ENCODE measurements at places on chromosomes 5 and 9.
A peak's percentile ranks its signal among the peaks of the same experiment; 100 is the strongest.

- DNase-seq, result no peak
Measured at GRCh38 chr5:131496400-131496713, 138.7 kb downstream of the RAPGEF6 start.

- no peak for DNase-seq
Measured at GRCh38 chr9:3308609-3309008, 217.2 kb downstream of the RFX3 start.

DNA sequence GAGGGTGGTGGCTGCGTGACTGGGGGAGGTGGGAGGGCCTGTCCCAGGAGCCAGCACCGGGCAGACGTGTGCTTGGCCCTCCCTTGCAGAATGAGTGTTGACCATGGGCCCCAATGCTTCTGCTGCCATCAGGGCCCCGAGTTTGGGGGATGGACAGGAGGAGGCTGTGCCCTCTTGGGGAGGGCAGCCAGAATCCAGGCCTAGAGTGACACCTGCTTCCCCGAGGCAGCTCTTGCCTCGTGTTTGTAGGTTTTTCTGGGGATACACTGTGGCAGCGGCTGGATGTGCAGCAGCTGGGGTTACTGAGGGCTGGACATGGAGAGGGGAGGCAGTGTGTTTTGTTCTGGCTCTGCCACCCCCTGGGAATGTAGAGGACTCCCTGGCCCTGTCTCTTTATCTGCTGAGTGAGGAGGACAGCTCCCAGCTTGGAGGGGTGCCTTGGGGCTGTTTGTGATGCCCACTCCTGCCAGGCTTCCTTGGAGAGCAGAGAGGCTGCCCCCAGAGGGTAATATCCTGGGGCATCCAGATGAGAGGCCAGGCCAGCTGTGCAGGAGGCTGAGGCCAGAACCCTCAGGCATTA lies 22.7 kb downstream of the WNK2 start:
- no peak for DNase-seq

DNA sequence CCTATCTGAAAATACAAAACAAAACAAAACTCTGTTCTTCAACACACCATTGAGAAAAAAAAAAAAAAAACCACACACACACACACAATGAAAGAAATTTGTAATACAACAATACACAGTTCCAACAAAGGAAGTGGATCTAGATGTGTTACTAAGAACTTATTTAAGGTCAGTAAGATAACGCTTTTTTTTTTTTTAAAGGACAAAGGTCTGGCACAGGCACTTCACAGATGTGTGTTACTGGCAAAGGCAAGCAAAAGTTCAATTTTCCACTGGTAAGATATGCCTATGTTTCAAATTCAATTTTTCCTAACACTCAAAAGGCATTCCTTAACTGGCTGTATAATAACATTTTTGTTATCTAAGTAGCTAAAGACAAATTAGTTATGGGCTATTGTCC lies 3.6 kb downstream of the RFK start:
- peak; percentile 15 for DNase-seq

GRCh38 chr9:20280330-20280729 lies 342.0 kb downstream of the MLLT3 start:
- no peak for DNase-seq

DNA sequence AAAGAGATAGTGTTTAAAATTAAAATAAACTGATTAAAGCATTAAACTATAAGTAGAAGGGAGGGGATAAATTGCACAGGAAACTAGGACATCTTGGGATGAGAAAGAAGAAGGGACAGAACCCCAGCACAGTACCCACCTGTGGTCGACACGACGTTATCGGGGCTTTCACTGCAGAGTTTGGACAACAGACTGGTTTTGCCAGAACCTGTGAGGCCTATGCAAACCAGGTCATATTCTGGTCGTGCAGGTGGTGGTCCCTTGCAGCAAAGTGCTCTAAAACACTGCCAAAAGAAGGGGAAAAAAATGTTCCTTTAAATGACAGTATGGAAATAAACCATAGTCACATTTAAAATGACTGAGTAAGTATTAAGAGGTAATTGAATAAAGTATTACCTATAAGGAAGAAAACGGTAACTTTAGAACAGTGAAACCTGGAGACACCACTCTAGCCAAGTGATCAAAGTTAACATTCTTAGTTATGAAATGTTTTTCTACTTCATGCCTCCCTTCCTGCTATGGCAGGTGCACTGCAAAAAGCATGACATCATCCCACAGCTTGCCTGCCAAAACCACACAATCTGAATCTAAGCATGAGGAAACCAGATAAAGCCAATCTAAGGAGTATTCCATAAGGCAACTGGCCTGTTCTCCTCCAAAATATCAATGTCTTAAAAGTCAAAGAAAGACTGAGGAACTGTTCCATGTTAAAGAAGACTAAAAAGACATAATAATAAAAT lies 138.6 kb downstream of the ARL15 start:
- DNase-seq, result peak; percentile 26

DNA sequence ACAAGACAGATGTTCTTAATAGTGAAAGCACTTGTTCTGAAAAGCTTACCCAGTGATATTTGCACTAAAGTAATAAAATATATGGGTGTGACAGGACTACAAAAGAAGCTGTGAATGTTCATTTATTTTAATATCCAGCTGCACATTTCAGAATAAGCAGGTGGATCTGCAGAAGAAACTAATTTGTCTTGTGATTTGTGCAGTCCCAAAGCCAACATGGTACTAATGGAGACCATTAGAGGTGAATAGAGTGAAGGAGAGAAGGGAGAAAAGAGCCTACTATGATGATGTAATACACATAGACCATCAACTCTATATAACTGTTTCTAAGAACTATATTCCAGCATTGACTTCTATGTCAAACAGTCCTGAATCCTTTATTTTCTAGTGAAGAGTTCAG lies 362.8 kb downstream of the ISL1 start:
- DNase-seq, result no peak

DNA sequence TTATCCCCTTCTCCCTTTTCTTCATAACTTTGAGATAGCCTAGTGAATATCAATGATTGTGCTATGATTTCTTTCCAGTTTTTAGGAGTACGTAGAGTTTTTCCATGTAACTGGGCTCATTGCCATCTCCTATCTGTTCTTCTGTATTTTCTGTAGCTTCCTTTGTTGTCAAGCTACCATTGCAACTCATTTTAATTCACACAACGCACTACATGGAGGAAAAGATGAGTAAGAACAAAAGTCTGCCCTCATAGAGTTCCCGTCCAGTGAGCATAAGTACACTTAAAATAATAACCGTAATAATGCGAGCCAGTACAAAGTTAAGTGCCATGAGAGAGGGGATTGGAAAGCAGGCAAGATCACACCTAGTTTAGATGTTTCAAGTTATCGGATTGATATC lies 177.7 kb downstream of the PAM start:
- DNase-seq, result no peak

- no peak for DNase-seq
Measured at GRCh38 chr9:108445431-108446071, 410.2 kb downstream of the ACTL7B start.

DNA sequence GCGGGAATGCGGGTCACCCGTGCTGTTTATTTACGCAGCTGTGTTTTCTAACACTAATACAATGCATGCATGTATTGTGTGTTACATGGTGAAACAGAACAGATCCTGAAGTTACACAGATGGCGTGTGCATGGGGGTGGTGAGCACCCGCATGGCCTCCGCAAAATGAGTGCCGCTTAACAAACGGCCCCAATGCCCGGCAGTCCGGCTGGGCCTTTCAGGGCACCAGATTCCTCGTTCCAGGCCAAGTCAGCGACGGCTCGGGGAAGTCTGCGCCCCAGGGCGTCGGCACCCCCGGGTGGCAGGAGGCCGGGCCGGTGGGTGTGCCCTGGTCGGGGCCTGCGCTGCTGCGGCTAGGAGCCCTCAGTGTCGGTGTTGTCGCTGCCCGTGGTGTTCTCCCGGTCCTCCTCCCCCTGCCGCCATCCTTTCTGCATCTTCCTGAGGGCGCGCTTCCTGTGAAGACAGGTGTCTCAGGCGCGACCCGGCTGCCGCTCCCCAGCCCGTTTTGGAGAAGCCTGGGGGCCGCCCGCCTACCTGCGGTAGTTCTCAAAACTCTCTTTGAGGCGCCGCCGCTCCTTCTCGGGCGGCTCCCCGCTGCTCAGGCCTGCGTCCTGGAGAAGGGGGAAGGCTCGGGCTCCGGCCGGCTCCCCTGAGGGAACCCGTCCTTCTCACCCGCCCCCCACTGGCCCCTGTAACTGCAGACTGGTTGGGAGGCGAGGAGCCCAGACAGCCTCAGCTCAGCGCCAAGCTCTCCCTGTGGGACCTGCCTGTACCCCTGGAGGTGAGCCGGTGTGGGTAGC lies 605 bp upstream of the DNLZ start:
- DNase-seq, result no peak

DNA sequence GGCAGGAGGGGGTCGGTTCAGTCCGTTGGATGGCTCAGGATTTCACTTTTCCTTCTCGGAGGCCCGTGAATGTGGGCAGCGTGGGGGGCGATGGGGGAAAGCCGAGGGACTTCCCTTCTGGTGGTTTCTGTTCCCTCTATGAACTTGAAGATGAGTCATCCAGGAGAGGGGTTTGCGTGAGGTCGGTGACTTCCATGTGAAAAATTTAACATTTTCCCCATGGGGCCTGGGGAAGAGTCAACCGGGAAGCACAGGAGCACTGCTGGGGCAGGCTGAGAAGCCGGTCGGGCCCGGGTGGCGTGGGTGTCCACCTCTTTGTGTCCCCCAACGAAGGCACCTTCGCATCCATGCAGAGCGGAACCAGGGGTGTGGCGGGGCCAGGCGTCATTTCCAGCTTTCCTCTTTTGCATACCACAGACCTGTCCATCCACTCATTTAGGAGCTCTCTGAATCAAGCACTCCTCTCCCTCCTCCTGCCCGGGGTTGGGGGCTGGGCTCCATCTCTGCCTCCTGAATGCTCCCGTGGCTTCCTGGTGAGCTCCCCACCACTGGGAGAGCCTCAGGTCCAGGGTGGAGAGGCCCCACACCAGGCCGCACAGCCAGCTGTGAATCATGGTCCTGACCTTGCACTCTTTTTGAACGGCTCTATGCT lies 68.4 kb downstream of the ANKRD33B start:
- peak; percentile 75 for DNase-seq

DNA sequence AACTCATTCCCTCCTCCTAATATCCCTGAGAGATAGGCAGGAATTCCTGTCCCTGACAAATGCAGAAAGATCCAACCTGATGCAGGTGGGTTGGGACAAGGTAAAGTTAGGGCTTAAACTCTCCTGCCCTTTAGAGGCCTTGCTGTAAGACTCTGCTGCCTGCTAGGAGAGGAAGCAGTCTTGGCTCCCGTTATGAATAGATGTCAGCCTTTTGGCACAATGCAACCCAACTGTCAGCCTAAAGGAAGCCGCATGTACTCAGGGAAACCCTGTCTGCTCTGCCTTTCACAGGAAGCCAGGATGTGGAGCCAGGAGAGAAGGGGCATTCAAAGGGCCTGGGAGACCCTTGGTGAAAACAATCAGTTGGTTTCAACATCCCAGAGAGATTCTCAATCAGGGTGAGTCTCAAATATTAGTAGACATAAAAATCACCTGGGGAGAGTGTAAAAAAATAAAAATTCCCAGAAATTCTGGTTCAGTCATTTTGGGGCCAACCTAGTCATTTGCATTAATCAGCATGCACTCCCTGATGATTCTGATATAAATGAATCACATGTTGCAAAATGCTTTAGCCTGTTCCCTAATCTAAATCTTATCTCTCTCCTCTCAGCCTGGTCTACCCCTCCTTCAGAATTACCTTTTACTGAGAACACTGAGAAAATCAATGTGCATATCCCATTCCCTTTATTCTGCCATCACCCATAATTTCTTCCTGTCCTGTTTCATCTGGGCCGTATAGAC lies 136.2 kb upstream of the TRIM32 start:
- peak; percentile 24 for DNase-seq

DNA sequence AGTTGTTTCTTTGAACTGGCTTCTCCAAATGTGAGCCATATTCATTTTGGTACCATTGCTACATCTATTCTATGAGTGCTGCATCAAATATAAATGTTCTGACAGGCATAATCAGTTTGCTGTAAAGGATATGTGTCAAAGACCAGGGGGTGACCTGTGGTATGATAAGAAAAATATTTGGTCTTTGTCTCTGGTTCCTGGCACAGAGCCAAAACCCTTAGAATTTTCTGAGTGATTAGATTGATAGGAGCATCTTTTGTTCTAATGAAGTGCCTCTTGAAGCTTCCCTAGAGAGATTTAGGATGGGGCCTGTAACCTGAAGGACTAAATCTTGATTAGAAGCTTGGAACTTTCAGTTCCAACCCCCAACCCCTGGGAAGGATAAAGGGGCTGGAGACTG lies 256.3 kb downstream of the NNT start:
- no peak for DNase-seq
